ENCODE measurements at places on chromosomes 6 and 20.

GRCh38 chr6:2980465-2980855 is 9.1 kb upstream of the SERPINB6 start:
- no peak for DNase-seq

GRCh38 chr20:35560105-35560511 is 18.2 kb downstream of the ERGIC3 start:
- no peak for DNase-seq

GRCh38 chr6:147577488-147577887 is 69.0 kb downstream of the SAMD5 start:
- DNase-seq = no peak

- DNase-seq = no peak
Measured at GRCh38 chr6:116542426-116542825, 3.1 kb downstream of the TRAPPC3L start.

- DNase-seq = no peak
Measured at GRCh38 chr6:56096541-56096940, 150.8 kb downstream of the COL21A1 start.

DNA sequence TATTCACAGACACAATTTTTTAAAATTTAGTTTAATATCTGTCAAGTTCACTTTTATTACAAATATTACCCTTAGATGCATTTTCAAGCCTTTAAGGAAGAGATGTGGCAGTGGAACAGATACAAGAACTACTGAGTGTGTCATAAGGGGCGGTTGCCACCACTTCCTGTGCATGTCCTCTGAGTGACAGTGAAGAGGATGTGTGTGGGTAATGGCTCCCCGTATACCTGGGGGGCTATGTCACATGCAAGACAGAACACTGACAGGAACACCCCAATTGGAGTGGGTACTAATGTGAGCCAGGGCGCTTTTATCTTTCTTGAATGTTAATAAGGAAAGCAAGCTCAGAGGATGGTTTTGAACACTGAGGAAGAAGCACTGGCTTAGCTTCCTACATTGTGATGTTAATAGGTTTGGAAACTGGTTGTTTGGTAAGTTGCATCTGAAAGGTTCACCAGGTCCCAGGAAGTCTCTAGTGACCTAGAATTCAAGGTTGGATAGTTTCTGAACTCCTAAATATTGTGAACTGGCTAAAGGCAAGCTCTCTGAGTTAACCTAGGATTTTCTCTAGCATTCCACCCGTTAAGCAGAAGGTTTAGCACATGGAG is 83.4 kb upstream of the ASF1A start:
- DNase-seq = peak; percentile 81

- no peak for DNase-seq
Measured at GRCh38 chr6:6918216-6918983, 189.4 kb upstream of the RREB1 start.

GRCh38 chr6:107976155-107976783 is 18.3 kb upstream of the SEC63 start:
- DNase-seq = no peak

GRCh38 chr6:4506792-4507191 is 269.4 kb upstream of the CDYL start:
- no peak for DNase-seq

DNA sequence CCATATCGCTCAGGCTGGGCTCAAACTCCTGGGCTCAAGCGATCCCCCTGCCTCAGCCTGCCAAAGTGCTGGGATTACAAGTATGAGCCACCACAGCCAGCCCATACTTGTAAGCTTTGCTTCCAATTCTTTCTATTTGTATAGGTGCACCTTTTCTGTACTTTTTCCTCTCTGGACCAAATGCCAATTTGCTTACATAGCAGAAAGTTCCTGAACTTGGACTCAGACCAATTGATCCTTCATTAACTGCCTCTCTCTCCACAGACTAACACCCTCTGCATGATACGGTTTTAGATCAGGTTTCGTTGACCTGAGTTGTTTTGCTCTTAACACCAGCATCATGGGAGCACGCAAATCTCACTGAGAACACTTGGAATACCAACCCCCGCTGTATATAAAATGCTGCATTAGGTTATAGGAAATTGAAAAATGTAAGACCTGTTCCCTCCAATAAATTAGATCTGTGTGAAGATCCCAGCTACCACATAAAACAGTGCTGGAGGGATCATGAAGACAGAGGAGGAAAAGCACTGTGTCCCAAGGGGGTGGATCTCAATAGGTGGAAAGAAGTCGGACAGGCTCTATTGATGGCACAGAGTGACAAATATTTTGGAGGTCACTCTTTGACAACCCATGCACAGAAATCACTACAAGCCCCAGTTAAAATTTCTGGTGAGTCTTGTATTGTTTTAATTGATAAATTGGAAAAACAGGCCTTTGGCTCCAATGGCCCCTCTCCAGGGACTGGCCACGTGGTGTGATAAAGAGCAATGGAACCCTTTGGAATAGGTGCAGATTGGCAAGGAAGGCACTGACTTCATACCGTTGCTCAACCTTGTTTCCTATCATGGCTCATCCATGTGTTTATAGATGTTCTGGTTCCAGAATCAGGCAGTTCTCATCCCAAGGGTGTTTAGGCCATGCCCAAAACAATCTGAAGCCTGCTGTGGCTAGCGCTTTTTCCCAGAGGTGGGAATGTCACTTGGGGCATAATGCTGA is 51.2 kb downstream of the ISM1 start:
- no peak for DNase-seq

- no peak for DNase-seq
Measured at GRCh38 chr20:51727872-51728271, 40.3 kb downstream of the ATP9A start.

DNA sequence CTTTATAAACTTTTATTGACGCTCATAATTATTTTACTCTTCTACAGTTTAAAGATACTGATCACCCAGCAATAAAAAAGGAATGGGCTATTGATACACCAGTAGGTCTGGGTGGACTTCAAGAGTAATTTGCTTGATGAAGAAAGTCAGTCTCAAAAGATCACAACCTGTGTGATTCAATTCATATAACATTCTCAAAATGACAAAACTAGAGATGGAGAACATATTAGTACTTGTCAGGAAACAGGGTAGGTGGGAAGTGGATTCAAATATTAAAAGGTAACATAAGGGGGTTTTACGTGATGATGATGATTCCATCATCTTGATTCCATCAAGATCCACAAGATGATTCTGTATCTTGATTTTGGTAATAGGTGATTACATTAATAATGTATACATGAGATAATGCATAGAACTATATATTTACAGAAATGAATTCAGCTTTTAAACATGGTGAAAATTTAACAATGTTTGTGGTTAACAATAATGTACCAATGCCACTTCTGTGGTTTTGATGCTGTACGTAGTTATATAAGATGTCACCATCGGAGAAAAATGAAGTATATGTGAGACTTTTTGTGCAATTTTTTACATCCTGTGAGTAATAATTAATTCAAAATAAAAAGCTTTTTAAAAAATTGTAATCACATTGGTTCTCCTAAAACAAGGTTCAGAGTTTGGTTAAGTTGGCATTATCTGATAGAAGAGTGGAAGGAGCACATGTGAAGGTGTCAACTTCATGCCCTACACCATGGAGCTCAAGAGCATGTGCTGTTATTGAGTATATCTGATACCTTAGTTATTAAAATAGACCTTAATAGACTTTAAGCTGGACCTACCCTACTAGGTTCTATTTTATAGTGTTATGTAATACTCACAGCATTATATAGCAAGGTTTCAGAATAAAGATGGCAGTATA is 66.3 kb upstream of the DYNLRB1 start:
- peak; percentile 8 for DNase-seq

GRCh38 chr6:158411998-158412397 is 99.7 kb downstream of the TULP4 start:
- no peak for DNase-seq

- DNase-seq = no peak
Measured at GRCh38 chr20:6665161-6665560, 102.3 kb upstream of the BMP2 start.

GRCh38 chr6:53523511-53524454 is 21.1 kb downstream of the GCLC start:
- no peak for DNase-seq

- DNase-seq = no peak
Measured at GRCh38 chr6:53658992-53659391, 6.6 kb downstream of the KLHL31 start.

DNA sequence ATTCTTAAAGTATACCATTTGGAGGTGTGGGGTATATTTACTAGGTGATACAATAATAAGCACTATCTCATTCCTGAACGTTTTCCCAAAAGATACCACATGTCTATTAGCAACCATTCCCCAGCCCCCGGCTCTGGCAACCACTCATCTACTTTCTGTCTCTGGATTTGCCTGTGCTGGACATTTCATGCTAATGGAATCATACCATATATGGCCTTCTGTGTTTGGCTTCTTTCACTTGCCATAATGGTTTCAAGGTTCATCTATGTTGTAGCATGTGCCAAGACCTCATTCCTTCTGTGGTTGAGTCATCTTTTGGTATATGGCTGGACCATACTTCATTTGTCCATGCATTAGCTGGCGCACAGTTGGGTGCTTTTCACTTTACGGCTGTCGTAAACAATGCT is 39.7 kb downstream of the BCAS4 start:
- no peak for DNase-seq

DNA sequence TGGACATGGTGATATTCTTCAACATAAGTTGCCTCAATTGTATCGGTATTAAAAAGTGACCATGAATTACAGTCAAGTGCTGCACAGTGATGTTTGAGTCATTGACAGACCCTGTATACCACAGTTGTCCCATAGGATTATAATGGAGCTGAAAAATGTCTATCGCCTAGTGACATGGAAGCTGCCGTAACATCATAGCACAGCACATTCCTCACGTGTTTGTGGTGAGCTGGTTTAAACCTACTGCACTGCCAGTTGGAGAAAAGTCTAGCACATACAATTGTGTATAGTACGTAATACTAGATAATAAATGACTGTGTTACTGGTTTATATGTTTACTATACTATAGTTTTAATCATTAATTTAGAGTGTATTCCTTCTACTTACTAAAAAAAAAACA is 150.2 kb downstream of the CDH26 start:
- no peak for DNase-seq

DNA sequence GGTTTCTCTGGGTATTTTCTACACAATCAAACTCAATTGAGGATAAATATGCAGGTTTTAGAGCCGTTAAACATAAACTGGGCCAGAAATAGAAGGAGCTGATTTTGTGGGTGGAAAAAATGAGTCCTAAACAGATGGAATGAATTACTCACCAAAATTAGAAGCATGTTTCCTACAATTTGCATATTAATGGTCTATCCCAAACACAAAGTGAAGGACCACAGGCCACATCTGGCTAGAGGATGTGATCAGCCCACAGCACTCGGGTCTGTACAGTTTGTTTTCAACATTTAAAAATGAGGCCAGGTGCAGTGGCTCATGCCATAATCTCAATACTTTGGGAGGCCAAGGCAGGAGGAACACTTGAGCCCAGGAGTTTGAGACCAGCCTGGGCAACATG is 296.3 kb downstream of the PREX1 start:
- no peak for DNase-seq

Data from CD4-positive, alpha-beta T cell treated with Interleukin-4 for 4 hours (primary cell).